ENCODE measurements at places on chromosomes 11 and 22.

GRCh38 chr11:65854852-65855837, 2.8 kb downstream of the CFL1 start:
- no peak for DNase-seq

DNA sequence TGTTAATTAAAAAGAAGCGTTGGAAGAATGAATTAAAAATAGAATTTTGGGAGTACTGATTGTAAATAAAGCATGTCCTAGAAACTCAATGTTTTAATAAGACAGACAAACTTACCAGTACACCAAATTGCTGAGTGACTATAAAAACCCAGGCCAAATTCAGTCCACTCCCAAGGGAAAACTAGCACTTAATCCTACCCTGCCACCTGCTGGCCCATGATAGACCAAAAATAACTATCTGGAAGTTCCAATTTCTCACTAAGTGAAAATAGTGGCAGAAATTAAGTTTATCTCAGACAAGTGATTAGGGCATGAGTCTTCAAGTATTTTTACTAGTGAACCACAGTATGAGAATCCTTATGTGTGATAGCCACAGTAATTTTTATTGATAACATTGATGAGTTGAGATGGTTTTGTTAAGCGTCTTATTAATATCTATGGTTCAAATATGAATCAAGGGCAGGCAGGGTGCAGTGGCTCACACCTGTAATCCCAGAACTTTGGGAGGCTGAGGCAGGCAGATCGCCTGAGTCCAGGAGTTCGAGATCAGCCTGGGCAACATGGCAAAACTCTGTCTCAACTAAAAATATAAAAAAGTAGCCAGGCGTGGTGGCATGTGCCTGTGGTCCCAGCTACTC, 9.8 kb upstream of the DDX10 start:
- DNase-seq: peak; percentile 42

DNA sequence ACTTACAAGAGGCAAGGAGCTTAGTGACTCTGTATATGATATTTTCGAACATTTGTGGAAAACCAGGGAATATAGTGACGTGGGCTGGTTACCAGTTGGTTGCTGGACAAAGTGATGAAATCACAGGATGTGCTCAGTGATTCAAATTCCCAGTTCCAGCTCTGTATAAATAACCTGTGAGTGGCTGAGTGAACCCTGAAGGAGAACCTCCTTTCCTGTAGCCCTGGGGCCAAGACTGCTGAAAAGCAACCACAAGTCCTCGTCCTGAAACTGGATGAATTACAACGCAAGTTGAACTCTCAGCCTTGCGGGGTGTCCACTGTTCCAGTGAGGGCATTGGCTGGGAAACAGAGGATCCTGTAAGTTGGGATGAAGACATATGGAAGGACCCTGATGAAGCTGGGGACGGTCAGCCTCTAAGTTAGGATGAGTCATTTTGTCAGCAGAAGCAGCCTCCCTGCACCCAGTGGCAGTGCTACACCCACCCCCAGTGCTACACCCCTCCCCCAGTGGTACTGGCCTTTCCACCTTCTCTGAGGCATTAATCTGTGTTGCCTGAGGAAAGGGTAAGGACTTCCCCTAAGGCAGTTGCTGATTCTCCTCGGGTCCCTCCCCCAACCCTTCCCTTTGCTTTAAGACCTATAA, 22.0 kb upstream of the CD81 start:
- no peak for DNase-seq

GRCh38 chr22:19750507-19751490, 9.8 kb upstream of the TBX1 start:
- DNase-seq: no peak

DNA sequence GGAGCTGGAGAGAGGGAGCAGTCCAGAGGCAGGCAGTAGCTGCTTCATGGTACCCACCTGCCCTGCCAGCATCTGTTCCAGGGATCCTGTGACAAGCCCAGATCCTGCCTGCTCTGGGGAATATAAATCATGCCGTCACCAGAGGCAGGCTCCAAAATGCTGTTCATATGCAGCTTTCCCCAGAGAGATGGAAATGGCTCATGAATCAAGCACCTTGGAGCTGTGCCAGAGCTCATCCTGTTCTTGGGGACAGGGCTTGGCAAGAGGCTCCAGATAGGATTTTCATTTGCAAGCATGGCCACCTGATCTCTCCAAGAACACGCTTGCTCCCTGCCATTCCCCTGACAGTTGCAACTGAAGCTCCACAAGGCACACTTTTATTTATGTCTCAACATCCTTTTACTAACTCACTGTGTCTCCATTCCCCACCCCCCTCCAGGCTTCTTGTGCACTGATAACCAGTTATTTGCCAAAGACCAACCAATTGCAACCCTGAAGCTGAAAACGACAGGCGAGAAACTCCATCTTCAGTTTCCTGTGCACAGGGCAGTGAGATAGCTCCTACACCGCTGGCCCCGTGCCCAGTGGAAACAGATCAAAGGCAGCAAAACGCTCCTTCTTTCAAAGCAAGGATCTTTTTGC, 115.8 kb upstream of the PITPNB start:
- DNase-seq: peak; percentile 99

DNA sequence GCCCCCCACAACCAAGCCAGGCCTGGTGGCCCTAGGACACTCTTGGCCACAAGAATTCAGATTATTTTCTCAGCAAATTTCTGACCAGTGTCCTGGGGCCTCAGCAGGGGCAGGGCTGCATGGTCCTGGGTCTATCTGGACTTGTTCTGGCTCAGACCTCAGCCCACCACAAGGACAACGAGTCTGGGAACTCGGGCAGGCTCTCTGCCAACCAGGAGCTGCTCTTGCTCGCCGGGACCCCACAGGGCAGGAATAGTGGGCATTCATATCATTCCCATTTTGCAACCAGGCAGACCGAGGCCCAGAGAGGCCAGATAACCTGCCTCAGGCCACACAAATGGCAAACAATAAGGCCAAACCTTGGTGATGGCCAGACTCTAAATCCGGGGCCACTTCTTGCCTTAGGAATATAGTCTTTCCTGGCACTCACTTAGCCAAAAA, 75.4 kb upstream of the WNT7B start:
- DNase-seq: no peak

DNA sequence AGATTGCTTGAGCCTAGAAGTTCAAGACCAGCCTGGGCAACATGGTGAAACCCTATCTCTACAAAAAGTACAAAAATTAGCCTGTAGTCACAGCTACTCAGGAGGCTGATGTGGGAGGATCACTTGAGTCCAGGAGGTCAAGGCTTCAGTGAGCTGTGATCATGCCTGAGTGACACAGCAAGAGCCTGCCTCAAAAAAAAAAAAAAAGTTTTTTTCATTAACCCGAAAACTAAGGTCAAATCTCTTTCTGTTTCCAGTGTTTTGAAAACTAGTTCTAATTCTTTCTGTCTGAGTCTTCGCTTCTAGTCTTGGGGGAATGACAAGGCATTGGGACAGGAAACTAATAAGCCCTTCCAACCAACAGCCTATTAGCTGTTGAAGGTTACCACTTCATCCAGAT, 57.6 kb downstream of the LIF start:
- DNase-seq: no peak

GRCh38 chr11:1567721-1568100, 4.4 kb downstream of the DUSP8 start:
- DNase-seq: no peak

GRCh38 chr11:27977527-27977926, 130.4 kb downstream of the KIF18A start:
- DNase-seq: no peak

DNA sequence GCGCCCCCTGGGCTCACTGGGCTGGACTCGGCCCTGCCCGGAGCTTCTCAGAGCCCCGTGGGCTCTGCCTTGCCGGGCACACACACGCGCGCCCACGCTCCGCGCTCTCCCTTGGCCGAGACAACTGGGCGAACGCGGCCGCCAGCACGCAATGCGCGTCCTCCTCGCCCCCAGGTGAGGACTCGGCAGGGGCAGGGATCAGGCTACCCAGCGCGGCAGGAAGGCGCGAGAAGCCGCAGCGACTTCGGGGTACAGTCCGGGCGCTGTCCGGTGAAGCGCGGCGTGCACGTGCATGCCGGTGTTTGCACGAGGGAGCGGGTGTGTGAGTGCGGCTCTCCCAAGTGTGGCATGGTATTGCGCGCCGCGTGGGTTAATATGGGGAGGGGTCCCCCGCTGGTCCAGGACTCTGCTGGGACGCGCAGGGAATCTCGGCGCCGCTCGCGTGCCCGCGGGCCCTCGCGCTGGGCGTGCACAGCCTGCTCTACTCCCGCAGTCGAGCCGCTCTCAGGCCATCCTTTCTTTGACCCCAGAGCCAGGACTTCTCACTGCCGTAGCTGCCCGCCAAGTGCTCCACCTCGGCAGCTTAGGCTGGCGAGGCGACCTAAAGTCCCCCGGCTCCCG, 5.4 kb downstream of the WNT7B start:
- DNase-seq: no peak

GRCh38 chr11:73420136-73420535, 43.9 kb downstream of the RELT start:
- no peak for DNase-seq

- DNase-seq: no peak
Observed at GRCh38 chr11:67627812-67628624, 1.7 kb downstream of the NUDT8 start.

DNA sequence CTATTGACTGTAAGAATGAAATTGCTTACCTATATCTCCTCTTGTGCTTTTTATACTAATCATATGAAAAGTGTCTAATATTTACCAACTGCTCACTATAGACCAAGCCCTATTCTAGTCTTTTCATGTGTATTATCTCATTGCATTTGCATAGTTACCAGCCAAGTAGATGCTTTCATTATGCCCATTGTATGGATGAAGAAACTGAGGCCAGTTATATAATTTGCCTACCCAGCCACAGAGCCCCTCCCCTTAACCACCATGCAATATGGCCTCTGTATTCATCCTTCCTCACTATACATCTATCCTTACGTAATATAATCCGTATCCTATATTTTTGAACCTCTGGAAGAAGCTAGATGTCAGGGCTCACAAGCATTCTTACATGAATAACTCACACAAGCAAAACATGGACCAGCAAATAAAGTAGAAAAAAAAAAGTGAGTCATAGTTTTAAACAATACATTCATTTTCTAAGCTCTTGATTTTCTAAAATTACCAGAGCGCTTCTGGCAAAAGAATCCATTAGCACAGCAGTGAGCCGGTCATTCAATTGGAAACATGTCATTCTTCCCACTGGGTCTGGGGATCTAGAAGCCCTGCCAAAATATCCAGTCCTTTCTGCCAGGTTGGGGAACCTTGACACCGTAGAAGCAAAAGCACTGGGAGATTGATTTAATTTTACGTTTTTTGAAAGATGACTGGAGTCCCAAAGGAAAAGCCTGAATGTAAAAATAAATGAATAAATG, 80.0 kb downstream of the C11orf91 start:
- DNase-seq: no peak

GRCh38 chr11:9617940-9618339, 44.5 kb downstream of the WEE1 start:
- no peak for DNase-seq

GRCh38 chr11:65793144-65793581, 6.3 kb downstream of the OVOL1 start:
- no peak for DNase-seq

GRCh38 chr11:2744166-2744565, 44.4 kb upstream of the KCNQ1OT1 start:
- peak; percentile 71 for DNase-seq

GRCh38 chr22:16914006-16914405, 88.8 kb upstream of the XKR3 start:
- no peak for DNase-seq

DNA sequence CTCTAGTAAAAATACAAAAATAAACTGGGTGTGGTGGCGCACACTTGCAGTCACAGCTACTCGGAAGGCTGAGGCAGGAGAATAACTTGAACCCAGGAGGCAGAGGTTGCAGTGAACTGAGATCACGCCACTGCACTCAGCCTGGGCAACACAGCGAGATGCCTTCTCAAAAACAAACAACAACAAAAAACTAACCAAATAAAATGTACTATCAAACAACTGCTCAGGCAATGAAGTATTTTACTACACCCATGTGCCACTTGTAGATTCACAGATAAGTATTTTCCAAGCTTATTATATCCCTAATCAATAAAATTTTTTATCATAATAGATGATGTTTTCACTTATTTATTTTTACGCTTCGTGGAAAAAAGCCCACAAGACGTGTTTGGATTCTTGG, 924 bp downstream of the C11orf65 start:
- no peak for DNase-seq

DNA sequence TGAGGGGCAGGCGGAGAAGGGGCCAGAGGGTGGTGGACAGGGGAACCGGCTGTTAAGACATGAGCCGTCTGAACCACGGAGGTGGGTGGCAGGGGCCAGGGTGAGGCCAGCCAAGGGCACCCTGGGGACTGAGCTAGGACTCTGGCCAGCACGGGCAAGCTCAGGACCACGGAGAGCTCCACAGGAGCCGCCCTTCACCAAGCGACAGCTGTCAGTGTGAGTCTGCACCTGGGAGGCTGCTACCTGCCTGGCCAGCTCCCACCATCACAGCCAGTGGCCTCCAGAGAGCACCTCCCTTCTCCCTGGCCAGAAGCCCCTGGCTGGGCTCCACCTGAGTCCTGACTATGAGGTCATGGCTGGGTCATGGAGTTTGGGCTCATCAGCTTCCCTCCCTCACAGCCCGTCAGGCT, 21.6 kb downstream of the MGAT3 start:
- DNase-seq: no peak

DNA sequence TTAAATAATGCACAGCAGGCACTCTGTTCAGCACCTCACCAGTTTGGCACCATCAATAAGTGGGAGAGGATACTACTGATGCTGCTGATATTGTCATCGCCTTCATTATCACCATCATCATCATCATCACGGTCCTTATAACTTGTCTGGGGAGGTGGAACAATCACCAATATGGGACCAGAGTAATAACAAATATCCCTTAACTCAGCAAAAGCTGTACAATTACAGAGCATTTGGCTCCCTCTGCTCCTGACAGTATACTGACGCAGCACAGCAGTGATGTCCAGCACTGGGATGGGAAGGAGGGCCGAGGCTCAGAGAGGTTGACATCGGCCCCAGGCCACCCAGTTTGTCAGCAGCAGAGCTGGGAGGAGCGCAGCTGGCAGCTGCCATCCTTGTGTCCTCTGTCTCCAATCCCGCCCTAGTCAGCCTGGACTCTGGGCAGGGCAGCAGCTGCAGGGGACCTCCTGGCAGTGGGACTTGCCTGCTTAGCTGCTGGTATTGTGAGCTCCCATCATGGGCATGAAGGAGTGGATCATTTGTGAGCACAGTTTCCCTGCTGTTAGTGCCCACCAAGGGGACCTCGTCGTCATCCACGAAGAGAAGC, 90.0 kb downstream of the DHCR7 start:
- DNase-seq: no peak

GRCh38 chr11:128448200-128448886, 139.0 kb downstream of the ETS1 start:
- no peak for DNase-seq

DNA sequence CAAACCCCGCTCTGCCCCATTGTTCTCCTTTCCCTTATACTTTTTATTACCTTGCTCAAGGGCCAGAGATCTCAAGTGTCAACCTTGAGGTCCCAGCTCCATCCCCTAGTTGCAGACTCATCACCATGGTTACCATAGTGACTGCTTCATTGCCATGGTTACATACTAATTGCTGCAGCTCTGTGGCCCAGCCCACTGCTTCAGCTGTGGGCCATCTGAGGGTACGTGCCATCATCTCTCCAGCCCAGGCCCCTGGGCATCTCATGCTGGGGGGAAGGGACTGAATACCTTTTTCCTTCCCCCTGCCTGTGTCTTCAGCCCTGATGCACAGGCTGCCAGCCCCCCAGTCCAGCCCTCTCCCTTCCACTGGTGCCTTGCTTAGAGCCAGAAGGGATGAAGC, 22.2 kb downstream of the TREH start:
- no peak for DNase-seq

- DNase-seq: no peak
Observed at GRCh38 chr11:75499423-75500190, 26.1 kb downstream of the GDPD5 start.

GRCh38 chr11:65414776-65415498, 7.7 kb upstream of the NEAT1 start:
- no peak for DNase-seq
